Transverse colon (tissue), 4 donors: ENCODE measurements at places on chromosomes 2 and 18. TPM values are rescaled to one million over a fixed set of nuclear protein-coding genes. Genes with fewer than 3 reads are reported as not detected.

- no peaks in the 10 kb centered on the region for H3K4me1 ChIP-seq
- H3K27ac ChIP-seq: no peak overlapping the region
- H3K4me3 ChIP-seq: no peak overlapping the region
- no peaks in the 10 kb centered on the region for H3K27me3 ChIP-seq
- H3K36me3 ChIP-seq: no peaks in the 10 kb centered on the region
- DNase-seq: no peak
Measured at GRCh38 chr18:1539276-1539675, 634.6 kb downstream of the ADCYAP1 start.

DNA sequence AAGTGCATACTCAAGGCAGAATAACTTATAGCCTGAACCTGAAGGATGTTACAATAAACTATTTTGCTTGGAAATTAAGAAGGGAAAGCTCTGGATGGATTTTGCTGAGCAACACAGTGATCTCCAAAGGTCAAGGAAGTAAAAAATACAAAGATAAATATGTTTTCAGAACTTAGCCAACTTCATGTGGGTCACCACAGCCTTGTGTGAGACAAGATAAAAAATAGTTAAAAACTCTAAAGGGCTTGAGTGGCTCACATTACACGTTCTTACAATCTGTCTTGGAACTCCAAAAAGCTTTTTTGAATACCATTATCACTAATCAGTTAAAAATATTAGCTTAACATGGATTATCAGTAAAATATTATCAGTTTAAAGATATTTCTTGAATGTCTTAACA, 28.9 kb upstream of the MTX2 start:
- no peaks in the 10 kb centered on the region for H3K4me1 ChIP-seq
- H3K27ac ChIP-seq: no peak overlapping the region
- no peak overlapping the region for H3K4me3 ChIP-seq
- H3K36me3 ChIP-seq: no peaks in the 10 kb centered on the region
- DNase-seq: no peak

- no peak for DNase-seq
- no peak overlapping the region for H3K27ac ChIP-seq
- H3K27me3 ChIP-seq: peaks cover 9% of the 10 kb centered on the region
- H3K4me3 ChIP-seq: no peak overlapping the region
- H3K36me3 ChIP-seq: no peaks in the 10 kb centered on the region
Measured at GRCh38 chr2:231890896-231891513, 35.2 kb downstream of the NPPC start.

DNA sequence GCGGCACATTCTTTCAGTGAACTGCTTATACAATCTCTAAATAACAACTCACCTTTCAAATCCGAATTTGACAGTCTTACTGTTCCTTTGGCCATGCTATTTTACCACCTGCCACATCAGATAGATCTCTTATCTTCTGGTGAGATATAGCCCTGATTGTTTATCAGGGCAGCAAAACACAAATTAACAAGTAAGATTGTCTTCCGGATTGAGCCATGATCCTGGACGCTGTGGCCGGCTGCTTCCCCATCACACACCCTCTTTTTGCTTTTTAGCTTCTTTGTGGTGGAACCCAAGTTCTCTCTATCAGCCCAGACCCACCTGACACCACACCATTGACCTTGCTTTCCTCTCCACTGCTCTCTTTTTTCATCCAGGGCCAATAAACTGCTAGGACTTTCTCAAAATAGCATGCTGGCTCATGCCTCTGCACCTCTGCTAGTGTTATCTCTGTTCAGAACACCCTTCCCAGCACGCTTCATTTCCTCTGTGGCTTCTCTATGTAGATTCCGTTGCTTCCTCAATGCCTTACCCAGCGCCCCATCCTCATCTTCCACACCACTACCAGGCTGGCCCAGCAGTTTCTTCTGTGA, 111.8 kb upstream of the CNTNAP5 start:
- DNase-seq: no peak
- H3K27me3 ChIP-seq: no peaks in the 10 kb centered on the region
- no peak overlapping the region for H3K27ac ChIP-seq
- H3K4me3 ChIP-seq: no peak overlapping the region
- no peaks in the 10 kb centered on the region for H3K36me3 ChIP-seq
- no peaks in the 10 kb centered on the region for H3K4me1 ChIP-seq

GRCh38 chr2:71136174-71136573, 5.7 kb downstream of the MPHOSPH10 start:
- no peak overlapping the region for H3K27ac ChIP-seq
- no peak overlapping the region for H3K4me3 ChIP-seq
- DNase-seq: no peak

- H3K4me1 ChIP-seq: no peaks in the 10 kb centered on the region
- no peak for DNase-seq
- no peaks in the 10 kb centered on the region for H3K27me3 ChIP-seq
- H3K36me3 ChIP-seq: no peaks in the 10 kb centered on the region
Measured at GRCh38 chr2:186919296-186919695, 70.3 kb upstream of the ZSWIM2 start.

GRCh38 chr2:20877960-20878359, 55.1 kb upstream of the LDAH start:
- no peak for DNase-seq
- H3K4me3 ChIP-seq: no peak overlapping the region
- no peaks in the 10 kb centered on the region for H3K27me3 ChIP-seq
- no peaks in the 10 kb centered on the region for H3K36me3 ChIP-seq
- no peak overlapping the region for H3K27ac ChIP-seq
- no peaks in the 10 kb centered on the region for H3K4me1 ChIP-seq

GRCh38 chr2:53381271-53381670, 386.3 kb upstream of the CHAC2 start:
- H3K4me1 ChIP-seq: no peaks in the 10 kb centered on the region
- H3K27me3 ChIP-seq: no peaks in the 10 kb centered on the region
- no peak for DNase-seq
- no peaks in the 10 kb centered on the region for H3K36me3 ChIP-seq

GRCh38 chr2:287471-287885, 413 bp downstream of the ALKAL2 start:
- DNase-seq: peak; percentile 27
- H3K27ac ChIP-seq: peak overlapping the region; percentile 49
- peaks cover 26% of the 10 kb centered on the region for H3K4me1 ChIP-seq

GRCh38 chr18:34918856-34919255, 122.4 kb upstream of the MAPRE2 start:
- no peaks in the 10 kb centered on the region for H3K36me3 ChIP-seq
- peaks cover 7% of the 10 kb centered on the region for H3K4me1 ChIP-seq
- no peak overlapping the region for H3K4me3 ChIP-seq
- no peak for DNase-seq
- H3K27ac ChIP-seq: no peak overlapping the region

- peaks cover 8% of the 10 kb centered on the region for H3K4me1 ChIP-seq
- H3K4me3 ChIP-seq: no peak overlapping the region
- no peaks in the 10 kb centered on the region for H3K36me3 ChIP-seq
- H3K27ac ChIP-seq: no peak overlapping the region
- no peak for DNase-seq
Measured at GRCh38 chr2:85822766-85823165, 66.0 kb downstream of the ST3GAL5 start.

Gene PLGLB2
- 0.82 TPM for total RNA-seq

Gene DQX1
- 194 TPM for total RNA-seq

Gene ANKRD62
- total RNA-seq: 0.32 TPM

Gene TFCP2L1
- 167 TPM for total RNA-seq
